ENCODE measurements at places on chromosomes 16 and 17. TPM values are rescaled to one million over a fixed set of nuclear protein-coding genes. Genes with fewer than 3 reads are reported as not detected.

- DNase-seq = no peak
Measured at GRCh38 chr17:57639381-57639780, 105.7 kb downstream of the CCDC182 start.

GRCh38 chr17:8375738-8376259 lies 705 bp downstream of the KRABD2 start:
- DNase-seq = no peak

DNA sequence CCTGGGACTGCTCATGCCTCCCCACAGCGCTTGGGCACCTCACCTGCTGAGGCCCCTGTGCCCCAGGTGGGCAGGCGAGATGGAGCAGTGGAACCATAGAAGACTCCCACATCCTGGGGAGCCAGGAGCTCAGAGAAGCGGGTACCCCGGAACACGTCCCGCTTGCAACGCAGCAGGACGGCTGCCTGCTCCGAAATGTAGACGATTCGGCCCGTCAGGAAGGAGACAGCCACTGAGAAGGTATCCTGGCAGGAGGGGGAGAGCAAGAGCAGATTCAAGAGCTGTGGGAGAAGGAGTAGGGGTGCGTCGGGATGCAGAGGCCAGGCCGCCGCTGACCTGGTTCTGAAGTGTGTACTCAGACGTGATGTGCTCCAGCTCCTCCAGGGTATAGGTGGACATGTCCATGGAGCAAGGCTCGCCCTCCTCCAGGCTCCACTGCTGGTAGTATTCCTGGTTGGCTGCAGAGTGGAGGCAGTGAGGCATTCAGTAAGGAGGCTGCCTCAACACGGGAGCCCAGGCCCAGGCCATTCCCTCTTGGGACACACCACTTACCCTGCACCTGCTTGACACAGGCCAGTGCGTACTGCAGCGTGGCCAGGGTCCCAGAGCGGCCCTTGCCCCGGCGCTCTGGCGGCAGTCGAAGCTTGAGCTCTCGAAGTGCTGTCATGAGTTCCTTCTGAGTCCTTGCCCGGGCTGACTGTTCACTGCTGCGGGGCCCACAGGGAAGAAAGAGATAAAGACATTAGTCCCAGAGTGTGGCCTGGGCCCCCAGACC lies 2.6 kb downstream of the PER1 start:
- no peak for DNase-seq

DNA sequence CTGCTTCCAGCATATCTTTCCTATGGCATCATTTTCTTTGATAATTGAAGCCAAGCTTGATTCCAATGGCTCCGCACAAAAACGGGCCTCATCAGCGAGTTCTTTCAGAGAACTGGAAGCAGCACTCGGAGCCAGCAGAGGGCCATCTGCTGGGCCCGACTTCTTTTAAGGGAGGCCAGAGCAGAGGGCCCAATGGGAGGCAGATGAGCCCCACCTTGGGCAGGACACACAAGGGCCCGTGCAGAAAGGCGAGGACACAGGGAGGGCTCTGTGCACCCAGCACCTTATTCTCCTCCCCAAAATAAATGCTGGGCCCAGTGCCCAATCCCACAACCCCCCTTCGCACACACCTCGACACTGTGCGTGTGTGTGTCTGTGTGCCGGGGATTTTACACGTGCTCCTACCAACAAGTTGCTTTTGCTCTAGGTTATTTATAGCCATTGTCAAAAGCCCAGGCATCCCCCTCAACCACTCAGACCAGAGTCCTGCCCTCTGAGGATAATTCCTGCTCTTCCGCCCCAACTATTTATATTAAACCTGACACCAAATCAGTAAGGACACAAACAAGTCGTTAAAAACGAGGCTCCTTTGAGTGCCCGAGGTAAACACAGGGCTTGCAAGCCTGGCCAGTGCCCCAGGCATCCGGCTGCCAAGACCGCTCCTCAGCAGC lies 6.8 kb downstream of the AXIN2 start:
- no peak for DNase-seq

DNA sequence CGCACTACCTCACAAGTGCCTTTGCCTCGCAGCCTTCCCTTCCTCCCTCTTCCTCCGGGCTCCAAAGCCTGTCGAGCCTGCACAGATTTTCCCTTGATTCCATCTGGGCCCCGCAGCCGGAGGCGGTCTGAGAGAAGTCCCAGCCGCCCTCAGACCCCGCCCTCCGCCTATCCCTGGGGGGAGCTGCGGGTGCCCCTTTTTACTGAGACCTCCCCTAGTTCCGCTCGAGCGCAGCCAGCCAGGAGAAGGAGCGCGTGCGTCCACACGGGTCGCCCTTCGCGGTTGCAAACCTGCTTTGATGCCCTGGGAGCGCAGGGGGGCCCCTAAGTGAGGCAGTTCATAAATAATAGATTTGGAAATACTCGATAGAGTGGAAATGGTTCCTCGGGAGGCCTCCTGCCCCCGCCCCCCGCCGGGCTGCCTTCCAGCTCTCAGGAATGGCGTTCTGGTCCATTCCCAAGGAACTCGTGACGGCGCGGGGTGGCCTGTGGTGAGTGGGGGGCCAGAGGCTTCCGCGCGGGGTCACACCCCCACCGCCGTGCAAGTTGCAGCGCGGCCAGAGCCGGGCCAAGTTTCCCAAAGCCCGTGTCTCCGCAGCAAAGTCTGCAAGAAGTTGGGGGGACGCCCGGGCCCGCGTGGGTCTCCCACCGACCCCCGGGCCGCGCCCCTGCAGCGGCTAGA lies 610 bp downstream of the C16orf74 start:
- DNase-seq = no peak

NR1D1 gene
- 10.5 TPM for total RNA-seq

GRCh38 chr17:36673637-36674277 lies 72.4 kb downstream of the MRM1 start:
- DNase-seq = no peak

DNA sequence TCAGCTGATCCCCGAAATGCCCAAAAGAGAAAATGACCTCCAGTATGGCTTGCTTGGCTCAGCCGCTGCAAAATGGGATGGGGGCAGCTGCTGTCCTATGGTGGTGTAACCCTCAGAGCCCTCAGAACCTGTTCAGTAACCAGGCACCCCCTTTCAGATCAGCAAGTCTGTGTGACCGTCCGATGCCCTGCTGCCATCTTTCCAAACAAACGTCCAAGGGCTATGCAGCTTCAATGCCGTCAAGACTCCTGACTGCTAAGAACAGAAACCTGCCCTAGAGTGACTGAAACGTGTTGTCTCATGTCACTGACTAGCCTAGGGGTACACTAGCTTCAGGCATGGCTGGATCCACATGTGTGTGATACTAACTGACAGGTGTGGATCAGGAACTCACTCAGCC lies 70.4 kb downstream of the GNAO1 start:
- no peak for DNase-seq

MYBBP1A gene
- 50.1 TPM for total RNA-seq

ZPBP2 gene
- not detected for total RNA-seq

DNA sequence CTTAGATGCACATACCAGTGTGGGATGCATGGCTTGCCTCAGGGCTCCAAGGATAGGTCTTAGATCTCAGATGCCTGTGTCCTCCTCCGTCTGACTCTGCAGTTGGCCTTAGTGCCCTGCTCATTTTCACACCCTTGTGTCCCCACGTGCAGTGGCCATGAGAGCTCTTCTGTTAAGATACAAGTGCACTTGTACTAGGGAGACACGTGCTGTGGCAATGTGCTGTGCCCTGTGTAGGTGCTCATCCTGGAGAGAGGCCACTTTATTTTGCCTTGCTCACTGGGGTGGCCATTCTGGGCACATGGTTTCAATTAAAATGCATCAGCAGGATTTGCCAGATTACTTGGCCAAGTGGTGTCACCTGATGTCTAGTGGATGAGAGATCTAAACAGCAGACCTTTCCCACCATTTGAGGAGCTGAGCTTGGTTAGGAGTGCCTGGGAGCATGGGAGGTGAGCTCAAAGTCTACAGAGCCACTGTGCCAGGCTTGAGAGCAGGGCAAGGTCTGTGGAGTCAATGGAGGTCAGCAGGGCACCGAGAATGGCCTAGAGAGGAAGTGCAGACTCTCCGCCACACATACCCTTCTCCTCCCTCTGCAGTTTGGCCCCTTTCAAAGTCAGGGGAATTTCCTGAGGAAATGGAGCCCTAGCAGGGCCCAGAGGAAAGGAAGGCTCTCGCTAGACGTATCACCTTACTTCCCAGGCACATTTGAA lies 25.2 kb upstream of the SMPD3 start:
- DNase-seq = no peak

DNA sequence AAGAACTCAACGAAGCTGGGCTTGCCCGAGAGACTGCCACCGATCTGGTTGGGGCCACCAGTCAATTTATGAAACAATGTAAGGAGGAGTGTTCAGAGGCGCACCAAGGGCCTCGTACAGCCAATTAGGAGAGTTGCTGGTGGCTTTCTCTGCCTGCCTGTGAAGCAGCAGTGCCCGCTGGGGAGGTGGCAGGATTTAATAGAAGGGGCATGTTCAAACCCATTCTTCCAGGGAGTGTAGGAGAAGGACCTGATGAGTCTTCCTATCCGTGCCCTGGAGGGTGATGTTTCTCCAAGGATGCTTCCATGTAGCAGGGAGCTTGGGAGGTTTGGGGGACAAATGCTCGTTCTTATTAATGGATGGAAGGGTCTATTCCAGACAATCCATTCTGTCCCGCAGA lies 178.4 kb downstream of the CCDC182 start:
- no peak for DNase-seq

MRTFB gene
- 115 TPM for total RNA-seq

PIRT gene
- not detected for total RNA-seq

VASN gene
- total RNA-seq = 16.1 TPM

RNF222 gene
- total RNA-seq = not detected

GRCh38 chr17:44081681-44082080 lies 11.1 kb downstream of the G6PC3 start:
- DNase-seq = no peak

DNA sequence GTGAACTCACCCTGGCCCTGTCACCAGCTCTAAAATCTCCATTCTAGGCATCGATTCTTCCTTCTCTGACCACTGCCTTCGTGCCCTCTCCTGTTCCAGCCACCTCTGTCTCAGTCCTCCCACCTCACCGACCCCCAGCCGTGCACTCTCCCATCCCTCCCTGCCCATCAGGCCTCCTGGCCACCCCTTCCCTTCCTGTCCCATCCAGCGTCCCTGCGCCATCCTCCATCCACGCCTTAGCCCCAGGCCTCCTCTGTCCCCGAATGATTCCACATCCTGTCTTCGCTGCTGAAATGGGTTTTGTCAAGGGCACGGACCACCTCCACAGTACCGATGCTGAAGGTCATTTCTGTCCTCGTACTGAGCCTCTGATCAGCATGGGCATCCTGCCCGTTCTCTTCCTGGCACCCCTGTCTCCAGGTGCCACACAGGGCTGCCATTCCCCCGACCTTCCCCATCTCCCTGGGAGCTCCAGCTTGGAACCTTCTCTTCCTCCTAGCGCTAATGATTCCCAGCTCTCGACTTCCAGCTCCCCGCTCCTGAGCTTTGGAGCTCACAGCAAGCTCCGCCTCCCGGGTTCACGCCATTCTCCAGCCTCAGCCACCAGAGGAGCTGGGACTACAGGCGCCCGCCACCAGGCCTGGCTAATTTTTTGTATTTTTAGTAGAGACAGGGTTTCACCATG lies 2.6 kb downstream of the TRIM65 start:
- no peak for DNase-seq

DNA sequence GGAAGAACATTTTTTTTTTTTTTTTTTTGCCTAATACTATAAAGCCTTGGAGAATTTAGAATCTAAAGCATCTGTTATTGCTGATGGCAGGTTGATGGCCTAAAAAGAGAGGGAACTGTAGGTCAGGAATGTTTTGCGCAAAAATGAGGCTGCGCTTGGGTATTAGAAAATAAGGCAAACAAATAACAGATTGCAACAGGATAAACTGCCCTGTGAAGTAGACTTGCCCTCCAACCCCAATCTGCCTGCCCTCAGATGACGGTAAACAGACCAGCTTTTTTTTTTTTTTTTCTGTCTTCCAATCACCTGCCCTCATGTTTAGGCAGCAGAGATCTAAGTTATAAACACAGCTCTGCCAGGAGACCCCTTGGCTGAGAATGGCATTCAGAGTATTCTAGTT lies 3.8 kb upstream of the DHX8 start:
- DNase-seq = no peak

GRCh38 chr16:73186752-73187601 lies 139.0 kb upstream of the ZFHX3 start:
- no peak for DNase-seq

RCVRN gene
- total RNA-seq = 0.15 TPM

DNA sequence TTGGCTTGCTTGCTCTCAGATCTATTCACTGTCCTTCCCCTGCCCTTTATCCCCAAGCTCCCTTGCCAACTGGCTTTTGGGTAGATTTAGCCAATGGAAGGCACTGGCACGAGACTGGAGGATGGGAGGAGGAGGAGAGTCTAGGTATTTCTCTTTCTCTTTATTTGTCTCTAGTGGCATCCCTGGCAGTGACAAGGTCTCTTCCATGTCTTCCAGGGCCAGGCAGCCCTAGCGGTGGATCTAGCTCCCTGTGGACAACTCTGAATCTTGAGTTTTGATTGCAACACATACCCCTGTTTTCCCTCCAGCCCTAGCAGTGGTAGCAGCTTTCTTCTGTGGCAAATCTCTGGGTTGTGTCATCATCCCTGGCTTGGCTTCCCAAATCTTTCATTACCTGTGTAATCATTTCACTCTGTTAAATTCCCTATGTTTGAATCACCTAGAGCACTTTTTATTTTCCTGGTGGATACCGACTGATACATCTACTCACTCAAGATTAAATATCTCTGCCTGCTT lies 171.1 kb upstream of the IRX6 start:
- DNase-seq = no peak
